Hematopoietic multipotent progenitor cell treated with erythropoietin and hydrocortisone succinate and interleukin-3 and kit ligand, for 15 days (in vitro differentiated cells): ENCODE measurements at places on chromosomes 3 and 15.

- no peak for DNase-seq
Observed at GRCh38 chr15:67573194-67573593, 30.7 kb downstream of the MAP2K5 start.

DNA sequence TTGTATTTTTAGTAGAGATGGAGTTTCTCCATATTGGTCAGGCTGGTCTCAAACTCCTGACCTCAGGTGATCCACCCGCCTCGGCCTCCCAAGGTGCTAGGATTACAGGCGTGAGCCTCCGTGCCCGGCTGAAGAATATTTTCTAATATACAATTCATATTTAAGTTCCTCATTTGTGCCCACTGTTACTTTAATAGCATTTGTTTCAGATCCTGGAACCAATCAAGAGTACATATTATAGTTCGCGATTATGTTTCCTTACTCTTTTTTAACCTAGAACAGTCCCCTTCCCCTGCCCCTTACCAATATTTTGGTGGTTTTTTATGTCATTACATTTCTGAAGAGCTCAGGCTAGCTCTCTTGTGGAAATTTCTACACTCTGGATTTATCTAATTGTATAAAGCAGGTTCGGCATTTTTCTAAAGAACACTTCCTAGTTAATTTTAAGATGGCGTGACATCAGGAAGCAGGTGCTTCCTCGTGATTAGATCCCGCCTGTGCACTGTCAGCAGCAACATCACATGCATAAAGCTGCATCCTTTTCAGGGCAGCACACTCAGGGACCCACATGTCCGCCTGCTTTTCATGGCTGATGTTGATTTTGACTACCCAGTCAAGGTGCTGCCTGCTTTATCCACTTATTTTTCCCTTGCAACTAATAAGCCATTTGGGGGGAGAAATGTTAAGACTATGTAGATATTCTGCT lies 88.7 kb upstream of the EPHB3 start:
- DNase-seq = peak; percentile 43

DNA sequence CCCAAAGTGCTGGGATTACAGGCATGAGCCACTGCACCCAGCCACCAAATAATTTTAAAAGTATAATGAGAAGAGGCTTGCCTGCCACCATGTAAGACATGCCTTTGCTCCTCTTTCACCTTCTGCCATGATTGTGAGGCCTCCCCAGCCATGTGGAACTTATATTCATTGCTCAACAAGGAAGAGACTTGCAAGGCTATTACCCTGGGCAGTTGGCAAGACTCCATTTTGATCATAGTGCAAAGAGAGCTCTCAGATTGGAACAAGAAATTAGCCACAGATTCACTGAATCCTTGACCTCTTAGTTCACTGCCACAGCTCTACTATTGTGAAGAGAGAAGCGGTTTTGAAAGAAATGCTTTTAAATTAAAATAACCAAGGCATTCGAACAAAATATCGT lies 6.1 kb downstream of the SCAP start:
- no peak for DNase-seq

DNA sequence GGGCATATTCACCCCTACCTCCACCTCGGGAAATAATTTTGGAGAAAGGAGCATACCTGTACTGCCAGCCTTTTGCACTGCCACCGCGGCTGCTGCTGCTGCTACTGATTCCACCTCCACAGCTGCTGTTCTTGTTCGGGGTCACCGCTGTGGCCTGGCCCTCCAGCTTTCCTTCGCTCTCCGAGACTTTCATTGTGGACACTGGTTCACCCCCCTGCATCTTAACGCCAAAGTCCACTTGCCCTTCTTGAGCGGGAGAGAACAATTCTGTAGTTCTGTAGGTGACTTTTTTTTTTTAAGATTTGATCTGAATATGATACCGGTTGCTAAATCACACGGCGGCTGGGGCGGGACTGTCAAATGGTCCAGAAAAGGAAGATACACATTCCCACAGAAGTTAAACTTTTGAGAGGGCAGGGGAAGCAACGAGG lies 701 bp downstream of the OSBPL11 start:
- peak; percentile 12 for DNase-seq

GRCh38 chr15:92901072-92901761 lies 1.1 kb downstream of the CHD2 start:
- peak; percentile 58 for DNase-seq

DNA sequence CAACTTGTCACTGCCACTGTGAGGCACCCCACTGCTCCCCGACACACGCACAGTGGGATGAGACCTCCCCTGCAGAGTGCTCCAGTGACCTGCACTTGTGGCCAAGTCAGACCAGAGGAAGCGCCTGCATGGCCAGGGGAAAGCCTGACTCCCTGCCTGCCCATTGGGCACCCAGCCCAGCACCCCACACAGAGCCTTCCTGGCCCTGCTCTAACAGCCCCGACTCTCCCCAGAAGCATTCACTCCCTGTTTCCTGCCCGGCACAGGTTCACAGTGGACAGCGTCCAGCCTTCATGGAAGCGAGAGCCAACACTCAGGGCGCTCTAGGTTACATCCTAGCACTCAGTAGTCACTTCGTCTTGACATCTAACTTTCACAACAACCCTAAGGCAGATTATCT lies 27.8 kb downstream of the RBPMS2 start:
- DNase-seq = no peak

DNA sequence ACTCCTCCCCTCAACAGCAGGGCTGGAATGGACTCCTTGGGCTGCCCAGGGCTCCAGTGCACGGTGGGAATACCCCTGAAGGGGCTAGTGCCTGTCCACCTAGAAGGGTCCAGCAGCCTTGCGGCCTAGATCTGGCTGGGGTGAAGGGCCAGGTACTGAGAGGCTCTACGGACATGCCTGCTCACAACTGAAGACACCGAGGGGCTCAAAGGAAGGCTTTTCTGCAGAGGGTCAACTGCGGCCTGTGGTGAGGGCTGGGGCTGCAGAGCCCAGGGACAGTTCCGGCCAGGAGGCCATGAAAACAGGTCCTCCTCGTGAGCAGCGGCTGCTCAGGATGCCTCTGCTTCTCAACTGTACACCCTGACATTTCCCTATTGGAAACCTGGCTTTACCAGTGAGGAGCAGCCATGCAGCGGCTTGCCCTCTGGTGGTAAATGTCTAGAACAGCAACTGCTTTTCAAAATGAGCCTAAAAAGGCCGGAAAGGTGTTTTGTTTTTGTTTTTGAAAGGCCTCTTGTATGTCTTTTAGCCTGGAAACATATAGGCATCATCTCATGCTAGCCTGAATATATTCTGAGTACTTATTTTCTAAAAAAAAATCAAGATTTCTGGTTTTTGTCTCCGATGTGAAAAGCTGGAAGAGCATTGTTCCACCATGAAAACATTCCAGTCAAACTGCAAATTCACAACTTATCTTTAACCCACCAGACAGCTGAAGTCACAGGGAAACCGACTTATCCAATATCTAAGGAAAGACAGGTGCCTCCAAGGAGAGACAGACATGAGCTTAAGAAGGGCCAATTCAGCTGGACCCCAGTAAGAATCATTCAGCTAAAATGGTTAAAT lies 163.4 kb downstream of the KLF13 start:
- peak; percentile 70 for DNase-seq
